ENCODE measurements at places on chromosomes 2 and 18.

DNA sequence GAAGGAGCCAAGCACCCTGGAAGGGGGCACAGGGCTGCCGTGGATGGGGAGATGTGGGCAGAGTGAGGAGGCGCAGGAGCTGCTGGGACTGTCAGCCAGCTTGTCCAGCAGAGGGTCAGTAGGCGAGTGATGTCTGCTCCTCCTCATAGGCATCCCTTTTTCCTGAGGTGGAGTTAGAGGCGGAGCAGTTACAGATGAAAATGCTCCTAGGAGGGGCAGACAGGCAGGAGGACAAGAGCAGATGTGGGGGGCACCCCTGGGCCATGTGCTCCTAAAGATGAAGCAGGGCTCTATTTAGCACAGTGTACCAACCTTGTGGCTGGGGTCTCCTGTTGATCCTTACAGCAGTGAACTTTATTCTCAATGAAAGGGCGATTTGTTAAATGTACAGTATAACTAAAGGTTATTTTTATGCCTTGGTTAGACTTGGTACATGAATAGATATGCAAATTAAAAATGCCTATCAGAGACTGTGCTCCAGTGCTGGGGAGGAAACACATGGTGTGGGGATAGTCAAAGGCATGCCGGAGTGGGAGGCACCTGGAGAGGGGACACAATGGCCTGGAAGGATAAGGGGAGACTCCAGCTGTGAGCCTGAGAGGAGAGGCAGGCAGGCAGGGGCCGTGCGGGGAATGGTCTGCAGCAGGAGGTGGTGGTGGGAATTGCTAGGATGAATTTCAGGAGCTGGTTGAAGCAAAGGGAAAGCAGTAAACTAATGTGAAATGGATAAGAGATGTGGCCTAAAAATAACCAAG, 175.3 kb downstream of the CLIP4 start:
- DNase-seq: no peak

GRCh38 chr2:181121996-181122395, 141.6 kb downstream of the UBE2E3 start:
- no peak for DNase-seq

DNA sequence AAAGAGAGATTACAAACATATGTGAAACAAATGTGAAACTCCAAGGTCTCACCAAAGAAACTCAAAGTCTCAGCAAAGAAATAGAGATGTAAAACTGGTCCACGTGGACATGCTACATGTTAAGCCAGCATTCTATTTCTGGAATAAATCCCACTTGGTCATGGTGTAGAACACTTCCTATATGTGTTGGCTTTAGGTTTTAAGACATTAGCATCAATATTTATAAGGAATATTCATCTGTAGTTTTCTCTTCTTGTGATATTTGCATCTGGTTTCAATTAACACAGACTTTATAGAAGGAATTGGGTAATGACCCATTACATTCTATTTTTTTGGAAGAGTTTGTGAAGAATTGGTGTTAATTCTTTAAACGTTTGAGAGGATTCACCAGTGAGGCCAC, 133.1 kb downstream of the COPS8 start:
- DNase-seq: no peak

DNA sequence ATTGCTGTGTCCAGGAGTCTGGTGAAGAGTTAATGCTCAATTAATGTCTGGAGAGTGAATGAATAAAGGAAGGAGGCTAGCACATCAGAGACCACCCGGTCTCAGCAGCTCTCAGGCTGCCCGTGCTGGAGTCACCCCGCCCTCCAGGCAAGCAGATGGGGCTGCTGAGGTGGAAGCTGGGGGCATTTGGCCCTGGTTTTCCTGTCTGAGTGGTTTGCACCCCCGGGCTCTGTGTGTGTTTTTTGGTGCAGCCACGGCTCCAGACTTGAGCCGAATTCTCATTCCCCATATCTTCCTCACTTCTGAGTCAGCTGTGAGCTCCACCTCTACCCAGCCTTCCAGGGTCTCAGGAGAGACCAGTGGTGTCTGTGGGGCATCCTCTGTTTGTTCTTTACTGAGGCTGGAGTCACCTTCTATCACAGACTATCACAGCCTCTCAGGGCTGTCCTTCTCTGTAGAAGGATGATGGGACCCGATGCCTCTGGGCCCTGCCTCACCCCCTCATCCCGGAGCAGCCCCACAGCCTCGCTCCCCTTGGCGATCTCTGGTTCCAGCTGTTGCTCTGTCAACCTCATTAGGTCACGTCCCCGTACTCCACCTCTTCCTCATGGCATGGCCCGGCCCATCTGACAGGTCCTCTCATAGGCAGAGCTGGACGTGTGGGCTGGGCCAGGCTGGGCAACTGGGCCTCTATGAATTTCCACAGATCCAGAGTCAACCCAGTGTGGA, 60.8 kb downstream of the HS1BP3 start:
- no peak for DNase-seq

- no peak for DNase-seq
These were observed 131.4 kb upstream of the MAPRE2 start for GRCh38 chr18:34909637-34910364.

- DNase-seq: no peak
These were observed 36.4 kb upstream of the TBR1 start for GRCh38 chr2:161379740-161380139.

DNA sequence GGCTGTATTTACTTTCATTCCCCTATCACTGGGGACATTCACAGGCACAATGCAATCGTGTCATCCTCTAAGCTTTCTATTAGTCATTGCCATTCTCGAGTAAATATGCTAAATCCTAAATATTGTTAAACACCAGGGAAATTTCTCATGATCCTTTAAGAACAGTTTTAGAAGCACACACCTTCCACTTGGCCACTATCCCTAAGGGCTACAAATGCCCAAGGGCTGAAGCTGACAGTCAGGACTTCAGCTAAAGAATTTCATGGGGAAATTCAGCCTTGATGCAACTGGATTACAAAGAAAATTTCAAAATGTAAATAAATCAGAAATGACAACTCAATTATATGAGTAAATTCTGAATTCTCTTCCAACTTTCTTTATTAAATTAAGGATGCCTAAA, 163.1 kb upstream of the PID1 start:
- no peak for DNase-seq

DNA sequence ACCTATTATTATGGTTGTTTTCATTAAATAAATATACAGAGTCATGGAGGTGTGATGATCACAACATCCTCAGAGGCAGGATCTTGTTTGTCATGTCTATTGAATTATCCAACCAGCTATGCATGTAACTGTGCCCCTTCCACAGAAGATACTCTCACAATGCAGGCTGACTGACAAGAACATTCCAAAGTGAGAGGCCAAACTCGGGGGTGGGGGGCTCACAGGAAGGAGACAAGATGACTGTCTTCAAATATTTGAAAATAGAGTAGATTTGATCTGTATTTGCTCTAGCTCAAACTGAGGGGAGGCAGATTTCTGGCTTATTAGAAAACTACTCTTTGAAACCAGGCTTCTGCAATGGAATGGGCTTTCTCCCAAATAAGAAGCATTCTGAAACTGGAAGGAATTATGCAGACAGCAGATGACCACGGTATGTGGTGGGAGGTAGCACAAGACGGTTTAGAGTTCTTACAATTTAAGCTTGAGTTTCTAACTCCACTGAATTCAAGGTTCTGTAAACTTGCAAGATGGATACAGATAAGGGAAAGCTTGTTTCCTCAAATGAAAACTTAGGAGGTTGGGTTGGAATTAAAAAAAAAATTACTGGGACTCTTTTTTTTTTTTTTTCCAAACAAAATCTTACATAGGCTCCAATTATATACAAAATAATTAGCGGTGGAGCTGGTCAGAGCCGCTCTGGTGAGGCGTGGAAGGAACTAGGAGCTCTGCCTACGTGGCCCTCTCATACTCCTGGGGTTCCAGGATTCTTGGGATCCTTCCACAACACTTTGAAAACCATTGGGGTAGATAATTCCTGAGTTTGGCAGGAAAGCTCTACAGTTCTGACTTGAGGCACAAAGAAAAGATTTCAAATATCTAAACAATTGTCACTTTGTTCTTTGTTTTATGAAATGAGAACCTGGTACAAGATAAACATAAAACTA, 79.3 kb downstream of the PLA2R1 start:
- DNase-seq: no peak

DNA sequence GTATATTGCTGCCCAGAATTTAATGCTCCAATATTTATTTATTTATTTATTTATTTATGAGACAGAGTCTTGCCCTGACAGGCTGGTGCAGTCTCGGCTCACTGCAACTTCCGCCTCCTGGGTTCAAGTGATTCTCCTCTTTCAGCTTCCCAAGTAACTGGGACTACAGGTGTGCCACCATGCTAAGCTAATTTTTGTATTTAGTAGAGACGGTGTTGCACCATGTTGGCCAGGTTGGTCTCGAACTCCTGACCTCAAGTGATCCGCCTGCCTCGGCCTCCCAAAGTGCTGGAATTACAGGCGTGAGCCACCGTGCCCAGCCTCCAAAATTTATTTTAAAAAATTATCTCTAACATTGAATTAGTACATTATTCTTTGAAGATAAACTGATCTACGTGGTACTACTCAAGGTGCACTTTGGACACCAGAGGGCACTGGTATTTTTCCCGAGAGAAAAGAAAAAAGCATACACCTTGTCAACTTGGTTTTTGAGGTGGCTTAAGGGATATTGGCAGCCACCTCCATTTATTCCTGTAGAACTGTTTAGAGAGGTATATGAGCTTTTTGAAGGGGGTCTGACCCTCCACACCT, 1.4 kb upstream of the IDH1 start:
- DNase-seq: no peak

- no peak for DNase-seq
These were observed 264.8 kb downstream of the SLC8A1 start for GRCh38 chr2:40187054-40187453.

- no peak for DNase-seq
These were observed 376.3 kb upstream of the MYT1L start for GRCh38 chr2:2707206-2707991.

DNA sequence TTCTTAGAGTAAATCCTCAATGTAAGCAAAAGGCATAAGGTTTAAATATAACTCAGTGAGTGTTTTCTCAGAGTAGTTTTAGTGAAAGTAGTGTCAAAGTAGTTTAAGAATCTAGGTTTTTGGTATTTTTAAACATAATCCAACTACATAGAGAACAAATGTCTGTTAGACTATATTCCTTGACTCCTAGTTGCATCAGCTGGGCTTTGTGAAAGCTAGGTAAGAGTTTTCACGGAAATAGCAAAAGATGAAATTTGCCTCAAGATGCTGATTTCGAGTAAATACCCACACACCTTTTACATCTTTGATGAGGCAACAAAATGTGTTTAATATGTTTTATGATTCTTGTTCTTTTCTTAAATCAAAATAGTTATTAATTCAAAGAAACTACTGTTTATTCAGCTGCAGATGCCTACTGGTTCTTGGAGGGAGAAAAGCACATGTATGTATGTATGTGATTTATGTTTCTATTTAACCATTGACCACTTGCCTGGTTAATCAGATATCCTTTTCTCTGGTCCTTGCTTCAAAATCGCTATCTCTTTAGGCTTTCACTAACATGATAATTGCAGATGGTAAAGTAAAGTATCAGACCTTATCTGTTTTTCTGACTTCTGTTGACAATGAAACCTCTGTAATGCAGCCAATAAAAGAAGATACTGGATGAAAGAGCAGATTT, 117.4 kb upstream of the NOSTRIN start:
- DNase-seq: no peak

- no peak for DNase-seq
These were observed 685.1 kb upstream of the SLC8A1 start for GRCh38 chr2:41137031-41137430.

DNA sequence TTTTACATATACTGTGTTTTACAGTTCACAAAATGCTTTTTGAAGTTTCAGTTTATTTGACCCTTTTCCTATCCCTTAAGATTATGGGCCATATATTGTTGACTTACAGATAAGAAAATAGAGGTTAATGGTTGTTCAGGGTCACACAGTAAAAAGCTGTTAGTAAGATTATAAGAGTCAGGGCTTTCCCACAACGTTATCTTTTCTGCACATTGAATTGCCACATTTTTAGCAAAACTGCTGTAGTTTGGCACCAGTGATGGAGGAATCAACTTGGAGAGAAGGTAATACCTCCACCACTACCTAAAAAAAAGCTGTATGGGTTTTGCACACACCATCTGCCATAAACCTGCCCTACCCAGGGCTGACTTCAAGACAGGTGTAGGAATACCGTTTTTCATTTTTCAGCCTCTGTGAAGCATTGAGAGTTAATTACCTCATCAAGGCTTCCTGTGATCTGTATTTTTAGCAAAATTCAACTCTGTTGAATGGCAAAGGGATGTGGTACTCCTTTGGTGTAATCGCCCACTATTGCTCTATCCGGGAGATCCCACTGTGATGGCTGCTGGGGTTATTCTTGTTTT, 5.0 kb downstream of the SOWAHC start:
- no peak for DNase-seq

GRCh38 chr18:55647331-55647730, 59.3 kb upstream of the TCF4 start:
- DNase-seq: no peak

- DNase-seq: no peak
These were observed 176.8 kb downstream of the KCNS3 start for GRCh38 chr2:18055290-18055689.

GRCh38 chr2:33619028-33619427, 19.9 kb upstream of the FAM98A start:
- no peak for DNase-seq

DNA sequence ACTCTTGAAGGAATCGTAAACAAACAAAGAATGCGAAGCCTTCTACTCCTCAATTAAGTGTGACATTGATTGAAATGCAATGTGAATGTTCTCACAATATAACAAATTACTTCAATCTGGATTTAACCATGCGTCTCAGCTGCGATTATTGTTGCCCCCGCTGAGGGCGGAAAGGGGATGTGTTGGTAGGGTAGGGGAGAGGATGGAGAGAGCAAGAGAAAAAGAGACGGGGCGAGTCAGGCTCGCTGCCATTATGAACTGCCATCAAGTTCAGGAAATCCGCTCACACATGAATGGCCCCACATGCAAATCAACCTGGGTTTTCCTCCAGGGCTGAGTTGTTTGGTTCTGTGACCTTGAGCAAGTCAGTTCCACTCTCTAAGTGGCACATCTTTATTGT, 129.8 kb downstream of the PXDN start:
- no peak for DNase-seq

- no peak for DNase-seq
These were observed 42.8 kb upstream of the CYTIP start for GRCh38 chr2:157486596-157487270.

DNA sequence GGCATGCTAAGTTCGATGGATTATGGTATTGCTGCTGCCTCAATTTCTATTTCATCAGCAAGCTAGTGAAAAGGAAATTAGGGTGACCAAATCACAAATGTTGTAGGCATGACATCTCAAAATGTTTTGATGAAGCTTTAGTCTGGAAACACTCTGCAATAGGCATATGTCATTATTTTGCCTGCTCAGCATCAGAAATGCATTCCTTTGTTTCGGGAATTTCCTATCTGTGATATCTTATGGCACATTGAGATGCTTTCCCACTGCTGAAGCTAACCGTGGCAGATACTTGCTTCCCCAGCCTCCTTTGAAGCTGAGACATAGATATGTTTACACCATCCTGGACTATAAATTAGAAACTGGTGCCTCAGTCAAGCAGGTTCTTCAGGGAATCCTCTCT, 119.7 kb downstream of the CDC42EP3 start:
- no peak for DNase-seq

- DNase-seq: no peak
These were observed 110.2 kb upstream of the NOSTRIN start for GRCh38 chr2:168692132-168692744.

- no peak for DNase-seq
These were observed 301.8 kb upstream of the HNRNPA3 start for GRCh38 chr2:176910828-176911227.

Measured in stimulated activated CD4-positive, alpha-beta T cell treated with anti-CD3 and anti-CD28 coated beads, Interleukin-1b, Interleukin-23, amount 100 ng/mL, for 1 hour (primary cell).